ENCODE measurements at places on chromosomes 1 and 21.

DNA sequence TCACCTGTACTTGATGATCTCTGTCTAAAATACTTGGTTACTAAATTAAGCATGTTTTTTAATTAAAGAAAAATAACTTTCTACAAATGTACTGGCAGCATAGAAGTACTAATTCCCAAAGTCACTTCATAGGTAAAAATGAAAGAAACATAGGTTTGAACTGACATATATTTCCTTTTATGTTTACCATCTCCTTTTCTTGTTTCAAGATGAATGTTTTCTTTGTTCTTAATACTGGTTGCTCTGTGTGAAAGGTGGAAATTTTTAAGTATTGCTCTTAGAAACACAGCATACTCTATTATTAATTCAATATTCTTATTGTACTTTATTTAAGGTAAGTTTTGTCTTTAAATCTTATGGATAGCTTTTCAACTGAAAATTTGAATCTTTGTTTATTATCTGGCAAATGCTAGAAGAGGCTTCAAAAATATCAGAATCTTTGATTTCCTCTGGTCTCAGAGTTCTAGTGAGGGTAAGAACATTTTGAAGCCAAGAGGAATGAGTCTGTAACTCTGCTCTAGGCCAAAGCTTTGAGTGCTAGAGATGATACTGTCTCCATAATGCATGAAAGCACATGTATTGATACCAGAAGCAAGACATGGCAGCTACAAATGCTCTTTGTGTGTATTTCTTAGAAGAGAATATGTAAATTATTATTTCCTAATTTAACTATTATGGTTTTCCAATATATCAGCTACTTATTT lies 18.2 kb downstream of the RRP15 start:
- DNase-seq: no peak

GRCh38 chr1:43912607-43913006 lies 21.0 kb upstream of the ARTN start:
- no peak for DNase-seq

- no peak for DNase-seq
Observed at GRCh38 chr1:70809069-70809468, 238.5 kb downstream of the PTGER3 start.

DNA sequence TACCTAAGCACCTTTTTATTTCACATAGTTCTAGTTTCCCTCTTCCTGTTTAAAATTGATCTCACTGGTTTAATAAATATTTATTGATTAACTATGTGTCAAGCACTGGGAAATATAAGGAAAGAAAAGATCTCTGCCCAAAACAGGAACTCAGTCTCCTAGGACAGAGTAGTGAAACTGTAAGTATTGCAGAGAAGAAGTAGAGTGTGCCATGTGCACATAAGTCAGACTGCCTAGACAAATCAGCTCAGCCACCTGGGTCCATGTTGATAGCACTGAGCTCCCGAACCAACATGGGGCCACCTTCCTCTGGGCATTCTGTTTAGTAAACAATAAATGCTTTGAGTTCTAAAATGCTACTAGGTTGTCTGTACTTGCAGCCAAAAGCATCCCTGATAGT lies 9.8 kb upstream of the SSX2IP start:
- DNase-seq: peak; percentile 32

DNA sequence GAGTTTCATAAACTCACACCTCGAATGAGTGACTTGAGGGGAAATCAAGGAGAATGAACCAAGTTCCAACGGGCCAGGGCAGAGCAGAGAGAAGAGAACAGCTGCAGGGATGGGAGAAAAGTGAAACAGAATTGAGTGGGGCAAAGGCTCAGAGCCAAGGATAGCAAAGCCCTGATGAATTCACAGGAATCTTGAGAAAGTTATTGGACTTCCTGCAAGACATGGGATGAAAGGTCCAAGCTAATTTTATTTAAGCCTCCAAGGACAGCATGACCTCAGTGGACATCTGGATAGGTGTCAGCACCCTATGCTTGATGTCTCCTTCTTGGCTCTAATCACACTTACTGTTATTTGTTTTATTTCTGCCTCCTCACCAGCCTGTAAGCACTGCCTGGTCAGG lies 43.0 kb upstream of the RAVER2 start:
- DNase-seq: no peak

GRCh38 chr1:241475671-241476070 lies 43.9 kb downstream of the FH start:
- DNase-seq: no peak

- no peak for DNase-seq
Observed at GRCh38 chr1:158962983-158963382, 31.6 kb downstream of the PYHIN1 start.

- DNase-seq: no peak
Observed at GRCh38 chr1:204059970-204060369, 12.9 kb upstream of the SOX13 start.

- DNase-seq: no peak
Observed at GRCh38 chr1:210554382-210554781, 225.7 kb downstream of the HHAT start.

- DNase-seq: no peak
Observed at GRCh38 chr1:43285269-43285990, at the start of gene C1orf210. Gene C1orf210 (minus strand): TSS chr1:43285581. CDS start chr1:43283270, 2,311 bp downstream.

GRCh38 chr1:241627453-241628259 lies 12.5 kb downstream of the CHML start:
- peak; percentile 75 for DNase-seq

- no peak for DNase-seq
Observed at GRCh38 chr1:167737169-167737568, 15.4 kb downstream of the MPZL1 start.

GRCh38 chr1:1540090-1540817 lies at the start of gene TMEM240:
Gene TMEM240 (minus strand): TSS chr1:1540624. CDS start chr1:1540346, 278 bp downstream.
- no peak for DNase-seq

DNA sequence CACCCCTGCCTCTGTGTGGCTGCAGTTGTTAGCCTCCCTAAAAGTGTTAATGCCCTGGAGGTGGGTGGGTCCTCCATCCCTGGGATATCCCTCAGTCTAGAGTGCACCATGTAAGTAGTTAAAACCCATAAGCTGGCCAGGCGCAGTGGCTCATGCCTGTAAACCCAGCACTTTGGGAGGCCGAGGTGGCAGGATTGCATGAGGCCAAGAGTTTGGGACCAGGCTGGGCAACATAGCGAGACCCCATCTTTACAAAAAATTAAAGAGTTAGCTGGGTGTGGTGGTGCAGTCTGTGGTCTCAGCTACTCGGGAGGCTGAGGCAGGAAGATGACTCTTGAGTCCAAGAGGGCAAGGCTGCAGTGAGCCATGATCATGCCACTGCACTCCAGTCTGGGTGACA lies 10.3 kb downstream of the MYOC start:
- no peak for DNase-seq

- no peak for DNase-seq
Observed at GRCh38 chr1:4395676-4396075, 258.7 kb upstream of the AJAP1 start.

DNA sequence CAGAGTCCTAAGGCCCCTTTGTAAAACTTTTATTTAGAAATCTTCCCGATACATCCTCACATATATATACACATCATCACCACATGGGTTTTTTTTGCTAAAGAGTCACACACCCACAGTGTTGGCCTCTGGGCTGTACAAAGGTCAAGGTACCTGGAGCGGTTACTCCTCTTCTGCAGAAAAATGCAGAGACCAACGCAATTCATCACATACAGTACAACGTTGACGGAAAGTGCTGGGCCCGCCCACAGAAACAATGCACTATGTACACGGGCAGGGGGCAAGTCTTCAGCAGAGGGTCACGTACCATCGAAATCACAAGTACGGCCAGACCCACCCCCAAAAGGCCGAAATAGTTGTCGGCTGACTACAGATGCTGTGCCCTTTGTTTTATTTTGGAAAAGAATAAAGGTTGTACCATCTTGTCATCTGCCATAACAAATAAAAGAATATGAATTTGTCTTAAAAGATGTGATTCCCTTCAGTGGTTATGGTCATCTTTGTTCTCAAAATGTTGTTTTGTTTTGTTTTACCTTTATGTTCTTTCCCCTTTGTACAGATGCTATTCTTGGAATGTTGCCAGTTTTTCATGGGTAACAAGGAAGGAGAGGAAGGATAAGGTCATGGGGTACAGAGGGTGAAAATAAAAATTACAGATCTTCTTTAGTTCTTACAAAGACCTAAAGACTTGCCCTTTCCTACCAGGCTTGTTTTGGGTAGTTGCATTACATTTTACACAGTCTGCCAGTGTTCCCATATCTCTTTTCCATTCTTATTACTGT lies 15.6 kb downstream of the TAL1 start:
- no peak for DNase-seq

- no peak for DNase-seq
Observed at GRCh38 chr21:38909929-38910328, 104.2 kb downstream of the ETS2 start.

DNA sequence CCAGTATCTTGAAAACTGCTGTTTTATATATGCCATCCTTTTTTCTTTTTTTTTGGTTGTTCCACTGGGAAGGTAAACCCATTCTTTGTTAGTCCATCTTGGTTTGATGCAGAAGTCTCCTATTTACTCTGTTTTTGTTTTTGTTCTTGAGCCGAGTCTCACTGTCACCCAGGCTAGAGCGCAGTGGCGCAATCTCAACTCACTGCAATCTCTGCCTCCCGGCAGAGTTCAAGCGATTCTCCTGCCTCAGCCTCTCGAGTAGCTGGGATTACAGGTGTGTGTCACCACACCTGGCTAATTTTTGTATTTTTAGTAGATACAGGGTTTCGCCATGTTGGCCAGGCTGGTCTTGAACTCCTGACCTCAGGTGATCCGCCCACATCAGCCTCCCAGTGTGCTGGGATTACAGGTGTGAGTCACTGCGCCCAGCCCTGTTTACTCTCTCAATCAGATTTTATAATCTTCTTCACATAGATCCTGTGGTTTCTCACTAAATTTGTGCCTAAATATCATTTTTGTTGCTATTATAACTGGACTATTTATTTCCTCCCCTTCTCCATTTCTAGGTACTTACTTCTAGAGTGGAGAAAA lies 12.5 kb downstream of the SYF2 start:
- no peak for DNase-seq

DNA sequence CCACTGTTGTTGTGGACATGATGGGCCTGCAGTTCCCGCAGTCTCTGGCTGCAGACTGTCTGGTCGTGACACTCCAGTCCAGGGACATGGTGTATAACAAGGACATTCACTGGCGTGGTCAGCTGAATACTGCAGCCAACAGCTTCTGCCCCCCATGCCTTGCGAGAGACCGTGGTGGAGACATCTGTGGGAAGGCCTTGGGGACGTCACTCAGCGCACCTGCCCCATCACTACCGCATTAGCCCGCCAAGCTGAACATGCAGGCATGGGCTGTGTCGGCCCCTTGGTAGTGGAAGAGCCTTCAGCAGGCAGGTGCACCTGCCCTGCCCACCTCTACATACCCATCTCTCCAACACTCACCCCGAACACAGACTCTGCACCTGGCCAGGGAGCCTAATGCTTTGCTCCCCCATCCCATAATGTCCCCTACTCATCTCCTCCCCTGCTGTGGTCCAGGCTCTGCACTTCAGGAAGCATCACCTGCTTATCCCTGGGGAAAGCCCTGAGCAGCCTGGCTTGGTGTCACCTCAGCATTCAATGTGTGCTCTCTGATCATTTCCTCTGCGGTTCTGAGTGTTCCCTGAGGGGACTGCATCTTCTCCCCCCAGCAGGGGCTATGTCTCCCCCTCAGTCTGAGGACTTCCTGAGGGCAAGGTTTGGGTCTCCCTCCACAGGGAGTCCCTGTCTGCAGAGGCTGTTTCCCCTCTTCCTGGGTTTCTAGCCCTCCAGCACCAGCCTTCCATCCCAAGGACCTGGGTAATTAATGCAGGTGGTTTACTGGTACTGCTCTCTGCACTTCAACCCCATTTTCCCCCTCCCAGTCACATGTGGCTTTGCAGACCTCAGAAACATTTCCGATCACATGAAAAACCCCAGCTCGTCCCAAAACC lies 3.2 kb downstream of the PGLYRP4 start:
- no peak for DNase-seq

GRCh38 chr1:98323906-98324358 lies 337.6 kb upstream of the SNX7 start:
- DNase-seq: peak; percentile 66

DNA sequence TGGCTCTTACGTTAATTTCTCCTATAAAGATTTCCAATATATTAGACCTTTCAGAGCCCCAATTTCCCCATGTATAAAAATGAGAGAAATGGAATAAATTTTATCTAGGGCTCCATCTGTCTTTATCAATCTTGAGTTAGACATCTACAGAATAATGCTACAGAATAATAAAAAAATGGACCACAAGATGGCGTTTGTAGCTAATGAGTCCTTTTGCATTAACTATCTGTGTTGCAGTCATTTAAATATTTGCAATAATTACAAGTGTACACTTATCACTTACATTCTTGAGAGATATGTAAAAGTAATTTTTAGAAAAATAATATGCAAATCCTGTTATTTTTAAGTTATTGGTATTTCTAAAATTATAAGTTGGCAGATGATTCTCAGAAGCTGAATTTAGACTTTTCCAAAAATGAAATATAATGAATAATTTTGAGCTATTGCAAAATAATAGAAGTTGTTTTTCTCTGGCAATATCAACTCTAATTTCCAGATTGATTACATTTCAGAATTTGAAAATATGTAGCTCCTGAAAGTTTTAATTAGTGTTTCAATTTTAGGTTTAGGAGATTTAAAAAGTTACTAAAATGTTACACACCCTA lies 87.7 kb downstream of the SNX7 start:
- DNase-seq: peak; percentile 10

- no peak for DNase-seq
Observed at GRCh38 chr1:229884765-229885164, 182.3 kb upstream of the GALNT2 start.

GRCh38 chr1:43645461-43645860 lies 4.5 kb upstream of the KDM4A start:
- DNase-seq: no peak

GRCh38 chr1:222034790-222035189 lies 292.9 kb upstream of the DUSP10 start:
- DNase-seq: no peak

DNA sequence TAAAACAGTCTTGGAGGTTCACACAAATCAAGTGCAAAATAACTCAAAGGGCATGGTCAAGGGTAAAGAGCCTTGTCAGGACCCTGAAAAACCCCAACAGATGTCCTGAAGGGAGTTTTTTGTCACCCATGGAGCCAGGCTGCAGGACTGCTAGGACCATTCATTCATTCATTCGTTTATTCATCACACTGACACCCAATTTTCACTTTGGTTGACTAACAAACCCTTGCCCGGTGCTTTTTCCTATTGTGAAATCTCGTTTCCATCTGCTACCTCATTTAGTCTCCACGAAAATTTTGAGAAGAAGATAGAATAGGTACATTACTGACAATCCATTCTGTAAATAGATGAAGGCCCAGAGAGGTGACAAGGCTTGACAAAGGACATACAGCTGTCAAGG lies 216.0 kb downstream of the HIVEP3 start:
- DNase-seq: no peak

DNA sequence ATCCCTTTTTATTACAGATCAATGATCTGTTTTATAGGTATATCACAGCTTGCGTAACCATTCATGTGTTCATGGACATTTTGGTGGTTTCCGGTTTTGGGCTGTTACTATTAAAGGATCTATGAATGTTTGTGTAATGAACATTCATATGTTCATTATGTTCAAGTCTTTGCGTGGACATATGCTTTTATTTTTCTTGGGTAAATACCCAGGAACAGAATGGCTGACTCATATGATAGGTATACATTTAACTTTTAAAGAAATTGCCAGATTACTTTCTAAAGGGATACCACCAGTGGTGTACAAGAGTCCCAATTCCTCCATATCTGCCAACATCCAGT lies 73.7 kb downstream of the SPATA46 start:
- DNase-seq: no peak

- DNase-seq: no peak
Observed at GRCh38 chr21:26965907-26966581, 844 bp downstream of the ADAMTS5 start.

All from KBM-7 (cell line).